C1 segment of cervical spinal cord (tissue), 14 donors: ENCODE measurements at places on chromosomes 3 and 15.

- DNase-seq, result no peak
Observed at GRCh38 chr3:109478614-109479013, 141.3 kb upstream of the DPPA4 start.

DNA sequence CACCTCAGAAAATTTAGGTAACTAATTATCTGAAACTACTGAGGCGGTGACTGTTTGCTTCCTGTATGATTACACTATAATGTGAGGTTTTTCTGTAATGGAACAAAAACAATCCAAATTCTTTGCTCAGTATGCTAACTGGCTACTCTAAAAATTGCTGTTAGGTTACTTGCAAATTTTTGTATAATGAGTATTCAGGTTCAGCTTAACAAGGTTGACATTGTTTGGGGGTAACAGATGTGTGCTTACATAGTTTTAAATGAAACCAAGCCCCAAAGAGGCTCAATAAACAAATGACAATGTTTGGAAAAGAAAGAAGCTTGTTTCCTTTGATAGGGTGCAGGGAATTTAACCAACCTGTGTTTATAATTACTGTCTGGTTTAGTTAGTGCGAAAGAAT, 414.5 kb upstream of the MDFIC2 start:
- no peak for DNase-seq

DNA sequence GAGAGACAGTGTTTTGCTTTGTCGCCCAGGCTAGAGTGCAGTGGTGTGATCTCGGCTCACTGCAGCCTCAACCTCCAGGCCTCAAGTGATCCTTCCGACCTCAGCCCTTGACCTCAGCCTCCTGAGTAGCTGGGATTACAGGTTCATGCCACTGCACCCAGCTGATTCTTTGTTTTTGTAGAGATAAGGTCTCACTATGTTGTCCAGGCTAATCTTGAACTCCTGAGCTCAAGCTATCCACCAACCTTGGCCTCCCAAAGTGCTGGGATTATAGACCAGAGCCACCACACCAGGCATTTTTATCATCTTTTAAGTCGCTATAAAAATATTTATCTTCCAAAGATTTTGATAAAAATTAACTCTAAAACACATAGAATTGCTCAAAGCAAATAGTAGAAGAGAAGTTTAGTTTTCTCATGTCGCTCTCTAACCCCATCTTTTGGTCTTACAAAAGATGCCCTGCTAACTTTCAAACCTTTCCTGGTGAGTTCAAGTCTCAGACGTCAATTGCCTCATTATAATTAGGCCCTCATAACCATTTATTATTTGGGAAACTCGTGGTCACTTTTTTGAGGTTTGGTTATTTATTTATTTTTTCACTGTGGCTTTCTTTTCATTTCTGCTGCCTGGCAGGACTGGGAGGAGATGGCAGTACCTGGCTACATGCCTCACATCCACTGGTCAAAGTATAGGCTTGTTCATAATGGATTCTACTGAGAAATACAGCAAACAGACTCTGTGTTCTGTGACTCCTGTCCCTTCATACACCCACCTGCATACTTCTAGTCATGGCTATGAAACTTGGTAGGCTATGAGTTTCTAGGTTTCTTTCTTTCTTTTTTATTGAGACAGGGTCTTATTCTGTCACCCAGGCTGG, 48.3 kb upstream of the DPPA4 start:
- DNase-seq, result no peak

GRCh38 chr15:38049891-38050290, 115.5 kb downstream of the TMCO5A start:
- DNase-seq, result no peak

GRCh38 chr3:192834428-192834827, 83.2 kb downstream of the MB21D2 start:
- no peak for DNase-seq

- no peak for DNase-seq
Observed at GRCh38 chr15:90161950-90162361, 39.2 kb upstream of the SEMA4B start.
